ENCODE measurements at places on chromosomes 12 and 14. TPM values are rescaled to one million over a fixed set of nuclear protein-coding genes. Genes with fewer than 3 reads are reported as not detected.

Gene SLCO1B1
- not detected for total RNA-seq

Gene GLS2
- 8.4 TPM for total RNA-seq

GRCh38 chr12:46165191-46165590 lies 103.7 kb downstream of the SLC38A1 start:
- H3K27ac ChIP-seq, result no peak overlapping the region
- no peaks in the 10 kb centered on the region for H3K27me3 ChIP-seq
- no peak overlapping the region for H3K4me3 ChIP-seq
- peaks cover 26% of the 10 kb centered on the region for H3K4me1 ChIP-seq

GRCh38 chr14:103889313-103890051 lies 38.8 kb upstream of the TDRD9 start:
- no peaks in the 10 kb centered on the region for H3K27me3 ChIP-seq
- H3K4me1 ChIP-seq, result peaks cover 19% of the 10 kb centered on the region
- H3K36me3 ChIP-seq, result no peaks in the 10 kb centered on the region

DNA sequence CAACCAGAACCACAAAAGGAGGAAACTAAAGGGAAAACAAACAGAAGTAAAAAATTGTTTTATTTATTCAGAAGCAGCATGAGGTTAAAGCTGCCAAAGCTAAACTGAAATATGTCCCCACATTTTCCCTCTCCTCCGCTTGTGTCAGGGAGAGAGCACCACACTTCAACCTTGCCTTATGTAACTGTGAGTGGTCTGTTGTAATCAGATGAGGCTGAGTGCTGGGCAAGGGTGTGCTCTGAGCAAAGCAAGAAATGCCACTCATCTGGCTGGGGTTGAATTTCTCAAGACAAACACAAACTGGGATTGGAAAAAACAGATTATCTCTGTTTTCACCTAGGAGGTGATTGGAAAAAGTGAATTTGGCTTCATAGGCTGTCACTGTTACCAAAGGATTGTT lies 12.2 kb downstream of the CAPZA3 start:
- H3K36me3 ChIP-seq, result no peaks in the 10 kb centered on the region
- H3K27me3 ChIP-seq, result no peaks in the 10 kb centered on the region
- no peak overlapping the region for H3K27ac ChIP-seq
- DNase-seq, result no peak
- no peaks in the 10 kb centered on the region for H3K4me1 ChIP-seq

DNA sequence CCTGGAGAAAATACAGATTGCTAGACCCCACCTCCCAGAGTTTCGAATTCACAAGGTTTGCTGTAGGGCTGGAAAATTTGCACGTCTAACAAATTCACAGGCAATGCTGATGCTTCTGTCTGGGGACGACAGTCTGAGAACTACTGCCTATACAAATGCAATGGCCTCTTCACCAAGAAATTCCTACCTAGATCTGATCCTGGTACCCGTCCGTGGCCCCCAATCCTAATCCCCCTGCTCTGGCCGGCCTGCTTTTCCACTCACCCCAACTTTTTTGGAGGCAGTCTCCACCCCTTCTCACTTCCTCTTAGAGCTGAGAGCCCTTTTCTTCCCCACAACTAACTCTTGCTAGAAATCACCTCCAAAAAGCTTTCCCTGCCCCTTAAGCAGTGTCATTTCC lies 3.1 kb upstream of the SSH1 start:
- H3K27me3 ChIP-seq, result no peaks in the 10 kb centered on the region
- peaks cover 31% of the 10 kb centered on the region for H3K4me1 ChIP-seq
- no peak overlapping the region for H3K4me3 ChIP-seq
- no peak overlapping the region for H3K27ac ChIP-seq
- no peak for DNase-seq

DNA sequence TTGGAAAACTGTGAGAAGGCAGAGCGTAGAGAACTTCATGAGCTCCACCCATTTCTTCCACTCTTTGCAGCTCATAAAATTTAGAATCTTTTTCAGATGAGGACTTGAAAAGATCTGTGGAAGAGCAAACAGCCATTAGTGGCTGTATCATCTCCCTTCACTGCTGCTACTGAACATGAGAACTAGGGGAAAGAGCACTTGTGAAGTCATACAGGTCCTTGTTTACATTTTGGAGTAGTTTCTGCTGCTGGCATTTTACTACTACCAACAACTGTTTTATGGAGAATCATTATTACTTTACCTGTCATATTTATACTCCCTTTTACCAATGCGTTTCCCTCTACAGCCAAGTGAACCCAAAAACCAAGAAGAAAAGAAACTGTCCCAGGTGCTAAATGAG lies 41.0 kb downstream of the RPGRIP1 start:
- DNase-seq, result no peak
- H3K4me3 ChIP-seq, result no peak overlapping the region
- no peak overlapping the region for H3K27ac ChIP-seq
- no peaks in the 10 kb centered on the region for H3K4me1 ChIP-seq
- H3K27me3 ChIP-seq, result no peaks in the 10 kb centered on the region

DNA sequence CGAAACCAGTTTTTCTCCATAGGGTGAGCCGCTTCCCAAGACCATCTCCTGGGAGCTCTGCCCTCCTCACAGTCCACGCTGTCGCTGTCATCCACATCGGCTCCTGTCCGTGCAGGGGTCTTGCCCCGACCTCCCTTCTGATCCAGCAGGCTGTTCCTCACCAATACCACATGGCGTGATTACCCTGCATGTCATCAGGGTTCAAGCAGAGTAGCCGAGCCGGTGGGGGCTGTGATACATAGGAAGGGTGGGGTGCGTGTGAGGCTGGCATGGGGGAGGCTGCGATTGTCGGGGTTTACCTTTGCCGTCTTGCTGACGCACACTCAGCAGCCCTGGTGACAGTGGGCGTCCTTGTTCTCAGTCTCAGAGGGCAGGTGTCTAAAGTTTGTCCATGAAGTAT lies 17.0 kb downstream of the TEDC1 start:
- no peaks in the 10 kb centered on the region for H3K4me1 ChIP-seq
- no peaks in the 10 kb centered on the region for H3K27me3 ChIP-seq
- H3K4me3 ChIP-seq, result no peak overlapping the region
- H3K36me3 ChIP-seq, result no peaks in the 10 kb centered on the region
- H3K27ac ChIP-seq, result no peak overlapping the region
- no peak for DNase-seq

DNA sequence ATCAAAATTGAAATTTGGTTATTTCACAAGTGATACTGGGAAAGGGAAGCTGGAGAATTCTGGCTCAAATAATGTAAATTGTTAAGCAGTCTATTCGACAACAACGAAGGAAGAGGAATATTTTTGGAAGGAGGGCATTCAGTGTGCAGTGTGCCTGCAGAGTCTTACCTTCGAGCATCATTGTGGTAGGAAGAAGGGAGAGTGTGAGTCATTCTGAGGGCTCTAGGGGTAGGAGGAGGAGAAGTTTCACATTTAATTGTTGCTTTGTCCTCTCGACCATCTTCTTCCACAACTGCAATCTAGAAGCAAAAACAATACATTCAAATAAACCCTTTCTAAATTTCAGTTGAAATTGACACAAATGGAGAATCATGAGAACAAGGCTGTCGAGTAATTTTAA lies 263.0 kb downstream of the ACSS3 start:
- H3K4me1 ChIP-seq, result no peaks in the 10 kb centered on the region
- no peak for DNase-seq
- H3K36me3 ChIP-seq, result no peaks in the 10 kb centered on the region
- no peak overlapping the region for H3K4me3 ChIP-seq

GRCh38 chr12:39571351-39571750 lies 48.3 kb downstream of the ABCD2 start:
- no peaks in the 10 kb centered on the region for H3K4me1 ChIP-seq
- H3K27ac ChIP-seq, result no peak overlapping the region
- H3K36me3 ChIP-seq, result no peaks in the 10 kb centered on the region
- no peaks in the 10 kb centered on the region for H3K27me3 ChIP-seq
- no peak for DNase-seq
- no peak overlapping the region for H3K4me3 ChIP-seq

All from suprapubic skin (tissue), 4 donors.